GM12878 (cell line): ENCODE measurements at places on chromosomes 2 and 18.

- no peak for DNase-seq
These were observed 61.2 kb upstream of the CUL3 start for GRCh38 chr2:224646242-224646846.

- no peak for DNase-seq
These were observed 73.9 kb upstream of the RPL31 start for GRCh38 chr2:100928235-100928634.

DNA sequence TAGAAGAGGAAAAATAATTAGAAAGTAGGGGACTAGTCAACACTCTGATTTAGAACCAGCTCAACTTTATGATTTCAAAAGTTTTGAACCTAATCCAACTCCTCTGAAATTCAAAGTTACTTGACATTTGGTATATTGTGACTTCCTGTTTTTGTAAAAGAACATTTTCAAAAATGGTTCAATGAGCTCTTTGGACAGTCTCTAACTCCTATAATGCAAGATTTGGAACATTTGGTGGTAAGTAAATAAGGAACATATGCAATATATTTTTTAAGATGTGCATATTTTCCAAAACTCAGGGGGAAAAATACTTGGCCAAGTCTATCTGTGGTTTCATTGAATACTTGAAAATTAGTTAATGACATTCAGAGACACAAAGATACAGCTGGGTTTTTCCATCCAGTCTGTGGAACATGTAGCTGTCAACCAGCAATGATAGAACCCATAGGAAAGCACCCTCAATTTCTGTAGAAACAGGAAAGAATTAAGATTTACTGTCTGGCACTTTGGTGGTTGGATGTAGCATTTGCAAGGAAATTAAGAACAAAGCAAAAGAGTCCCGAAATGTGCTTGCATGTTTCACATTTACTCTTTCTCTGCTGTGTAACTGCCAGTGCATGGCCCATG lies 17.0 kb upstream of the ANKRD44 start:
- DNase-seq = no peak

DNA sequence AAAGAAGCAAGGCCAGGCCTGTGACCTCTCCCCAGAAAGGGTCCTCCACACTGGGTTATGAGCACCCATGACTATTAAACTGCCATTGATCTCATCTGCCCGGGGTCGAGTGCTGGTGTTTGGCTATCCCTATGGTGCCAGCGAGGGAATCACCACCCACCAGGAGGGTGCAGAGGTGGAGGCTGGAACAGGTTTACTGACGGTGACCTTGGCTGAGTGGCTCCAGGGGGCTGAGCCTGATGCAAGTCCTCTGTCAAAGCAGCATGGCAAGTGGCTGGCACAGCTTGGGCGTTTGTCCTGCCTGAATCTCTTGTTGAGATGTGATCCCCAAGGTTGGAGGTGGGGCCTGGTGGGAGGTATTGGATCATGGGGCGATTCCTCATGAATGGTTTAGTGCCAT lies 196.4 kb upstream of the HDAC4 start:
- no peak for DNase-seq

GRCh38 chr2:165055082-165055851 lies 99.9 kb upstream of the SLC38A11 start:
- no peak for DNase-seq

DNA sequence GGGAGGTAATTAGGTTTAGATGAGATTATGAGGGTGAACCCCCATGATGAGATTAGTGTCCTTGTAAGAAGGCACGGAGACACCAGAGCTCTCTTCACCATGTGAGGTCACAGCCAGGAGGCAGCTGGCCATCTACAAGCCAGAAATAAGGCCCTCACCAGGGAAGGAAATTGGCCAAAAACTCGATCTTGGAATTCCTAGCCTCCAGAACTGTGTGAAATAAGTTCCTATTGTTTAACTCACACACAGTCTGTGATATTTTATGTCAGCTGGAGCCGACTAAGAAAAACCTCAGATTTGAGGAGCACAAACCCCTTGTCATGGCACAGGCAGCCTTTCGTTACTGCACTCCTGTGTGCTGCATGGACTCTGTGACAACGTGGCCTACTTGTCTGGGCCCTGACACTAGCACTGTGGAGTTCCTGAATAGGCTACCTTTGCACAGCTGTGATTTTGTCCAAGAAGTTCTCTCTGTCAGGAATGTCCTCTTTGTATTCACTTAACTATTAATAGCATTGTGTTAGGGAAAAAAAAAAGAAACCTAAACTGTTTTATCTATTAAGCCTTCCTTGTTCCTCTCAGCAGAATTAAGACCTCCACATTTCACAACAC lies 319.8 kb downstream of the TDRD15 start:
- DNase-seq = no peak

DNA sequence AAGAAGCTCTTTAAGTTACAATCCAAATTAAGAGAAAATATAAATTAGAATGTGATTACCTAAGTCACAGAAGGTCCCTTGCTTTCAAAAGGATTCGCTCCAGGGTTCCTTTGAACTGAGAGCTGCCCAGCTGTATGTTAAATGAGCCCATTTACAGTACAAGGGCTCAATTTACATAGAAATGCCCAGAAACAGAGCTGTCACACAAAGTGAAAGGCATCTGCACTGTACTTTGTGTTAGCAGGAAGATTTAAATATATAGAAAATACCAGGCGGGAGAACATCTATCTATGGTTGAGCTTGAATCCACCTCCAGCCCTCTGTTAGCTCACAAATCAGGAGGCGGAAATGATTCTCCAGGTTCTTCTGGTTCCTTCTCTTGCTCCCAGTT lies 272.9 kb downstream of the PAX3 start:
- DNase-seq = no peak

- no peak for DNase-seq
These were observed 61.4 kb upstream of the RTN4 start for GRCh38 chr2:55111570-55112228.

DNA sequence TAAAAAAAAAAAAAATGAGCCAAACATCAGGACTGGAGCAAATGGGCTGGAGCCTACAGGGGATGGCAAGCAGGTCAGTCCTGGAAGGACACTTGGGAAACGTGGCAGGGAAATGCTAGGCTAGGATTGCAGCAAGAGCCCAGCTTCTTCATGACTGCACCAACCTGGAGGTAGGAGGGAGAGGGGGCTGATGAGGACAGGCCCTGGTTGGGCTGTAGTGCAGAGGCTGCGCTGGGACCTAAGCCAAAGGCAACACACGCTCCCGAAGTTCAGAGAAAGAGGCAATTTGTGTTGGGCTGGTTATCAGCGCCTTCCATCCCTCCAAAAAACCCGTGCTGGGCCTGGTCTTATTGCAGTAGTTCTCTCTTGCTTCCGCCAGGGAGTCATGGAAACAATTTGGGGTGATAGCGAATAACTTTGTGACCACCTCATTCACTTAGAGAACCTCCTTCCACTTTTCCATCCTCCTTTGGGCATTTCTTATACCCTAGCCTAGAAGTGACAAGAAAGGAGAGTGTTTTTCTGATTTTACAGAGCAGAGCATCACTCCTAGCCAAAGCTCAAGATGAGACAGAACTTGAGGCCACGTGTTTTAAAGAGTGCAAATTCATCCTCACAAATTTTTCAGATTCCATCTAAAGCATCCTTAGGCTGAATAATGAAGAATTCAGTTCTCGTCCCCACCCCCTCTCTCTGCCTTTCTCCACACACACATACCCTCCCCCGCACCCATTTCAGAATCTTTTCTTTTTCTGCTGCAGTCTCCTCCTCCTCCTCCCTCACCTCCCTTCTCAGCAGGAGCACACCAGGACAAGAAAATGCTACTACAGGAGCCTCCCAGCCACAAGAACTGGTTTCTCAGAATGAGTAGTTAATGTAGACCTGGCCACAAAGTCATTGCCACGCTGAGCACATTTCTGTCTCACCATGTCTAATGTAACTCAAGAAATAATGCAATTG lies 82.5 kb upstream of the STPG4 start:
- DNase-seq = no peak

DNA sequence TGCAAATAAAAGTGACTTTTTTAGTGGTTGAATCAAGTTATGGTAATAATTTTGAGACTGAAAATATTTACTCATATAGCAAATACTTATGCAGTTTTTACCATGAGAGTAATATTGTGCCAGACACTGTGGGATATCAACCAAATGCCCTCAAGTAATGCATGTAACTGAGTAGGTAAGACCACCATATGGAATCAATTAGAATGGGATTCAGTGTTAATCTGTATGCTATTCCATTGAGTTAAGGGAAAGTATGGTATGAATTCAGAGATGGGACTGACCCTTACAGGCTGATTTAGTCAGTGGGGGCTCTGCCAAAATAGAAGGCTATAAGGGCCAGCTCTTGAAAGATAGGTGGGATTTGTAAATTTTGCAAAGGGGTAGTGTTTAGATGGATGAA lies 131.6 kb downstream of the CCDC85A start:
- no peak for DNase-seq

GRCh38 chr2:54735636-54736035 lies 12.2 kb downstream of the EML6 start:
- no peak for DNase-seq

- no peak for DNase-seq
These were observed 646.7 kb upstream of the CDH2 start for GRCh38 chr18:28823506-28824182.

DNA sequence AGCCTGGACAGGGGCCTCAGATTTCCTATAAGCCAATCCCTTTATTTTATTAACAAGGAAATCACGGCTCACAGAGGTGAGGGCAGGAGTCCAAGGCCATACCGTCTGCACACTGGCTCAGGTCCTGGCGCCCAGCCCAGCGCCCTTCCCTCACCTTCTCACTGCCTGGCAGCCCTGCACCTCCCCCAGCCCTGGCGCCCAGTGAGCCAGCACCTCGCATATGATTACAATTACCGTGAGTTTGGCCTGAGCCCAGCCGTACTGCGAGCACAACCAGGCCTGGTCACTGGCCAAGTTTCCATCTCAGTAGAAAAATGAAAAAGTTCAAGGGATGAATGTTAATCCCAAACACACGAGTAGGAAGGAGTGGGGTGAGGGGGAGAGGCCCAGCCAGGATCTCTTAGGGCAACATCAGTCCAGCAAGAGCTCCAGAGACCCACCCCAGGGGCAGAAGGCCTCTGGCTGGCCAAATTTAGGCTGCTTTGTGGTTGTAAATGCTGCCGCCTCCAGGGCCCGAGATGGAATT lies 68.4 kb downstream of the MCFD2 start:
- no peak for DNase-seq

DNA sequence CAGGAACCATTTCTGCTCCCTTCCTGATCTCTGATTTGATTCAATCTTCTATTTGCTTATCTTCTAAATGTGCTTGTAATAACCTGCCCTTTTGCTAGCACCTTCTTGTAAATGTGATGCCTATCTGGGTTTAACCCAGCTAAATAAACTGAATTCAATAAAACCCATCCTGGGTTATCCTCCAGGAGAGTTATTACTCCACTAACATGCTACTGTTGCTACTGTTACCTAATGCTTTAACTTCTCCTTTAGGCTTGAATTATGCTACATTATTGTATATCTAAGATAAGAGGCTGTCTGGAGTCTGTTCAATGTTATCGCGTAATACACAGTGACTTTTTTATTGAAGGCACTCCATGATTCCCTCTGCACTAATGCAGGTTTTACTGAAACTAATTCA lies 206.5 kb upstream of the CTAGE1 start:
- no peak for DNase-seq

DNA sequence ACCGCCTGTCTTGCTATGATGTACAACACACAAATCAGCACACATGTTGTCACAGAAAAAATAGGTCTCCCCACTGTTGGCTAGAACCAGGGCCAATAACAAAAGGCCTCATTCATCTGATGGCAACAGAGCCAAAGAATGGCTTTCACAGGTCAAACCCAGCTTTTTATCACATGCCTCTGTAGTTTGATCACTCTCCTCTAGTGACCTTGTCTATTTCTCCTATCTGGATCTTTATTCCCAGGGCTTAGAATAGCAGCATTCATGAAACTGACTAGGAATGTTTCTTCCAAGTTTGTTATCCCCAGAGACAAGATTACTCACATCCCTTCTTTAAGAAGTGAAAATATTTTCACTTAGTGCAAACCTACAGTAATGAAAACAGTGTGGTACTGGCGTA lies 285.8 kb upstream of the GYPC start:
- DNase-seq = no peak

- DNase-seq = no peak
These were observed 10.1 kb downstream of the ATAD2B start for GRCh38 chr2:23916727-23917405.

GRCh38 chr2:202780514-202781021 lies 91.0 kb downstream of the ICA1L start:
- peak; percentile 39 for DNase-seq

- no peak for DNase-seq
These were observed 72.4 kb downstream of the RND3 start for GRCh38 chr2:150415022-150415421.

DNA sequence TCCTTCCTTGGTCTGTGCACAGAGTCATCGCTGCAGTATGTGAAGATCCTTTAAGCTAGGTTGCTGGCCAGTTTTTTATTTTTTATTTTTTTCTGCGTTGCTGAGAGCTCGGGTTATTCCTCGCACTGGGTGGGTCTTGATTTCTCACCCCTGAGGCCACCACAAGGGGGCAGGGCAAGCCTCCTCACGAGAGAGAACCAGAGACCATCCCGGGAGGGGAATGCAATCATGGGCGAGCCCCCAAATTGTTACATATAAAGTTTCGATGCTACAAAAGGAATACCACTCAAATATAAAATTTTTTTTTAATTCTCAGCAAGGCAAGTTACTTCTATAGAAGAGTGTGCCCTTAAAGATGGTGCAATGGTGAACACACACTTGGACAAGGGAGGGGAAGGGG lies 24.9 kb downstream of the HTR2B start:
- DNase-seq = no peak

GRCh38 chr2:163717993-163718680 lies 17.7 kb downstream of the FIGN start:
- no peak for DNase-seq

DNA sequence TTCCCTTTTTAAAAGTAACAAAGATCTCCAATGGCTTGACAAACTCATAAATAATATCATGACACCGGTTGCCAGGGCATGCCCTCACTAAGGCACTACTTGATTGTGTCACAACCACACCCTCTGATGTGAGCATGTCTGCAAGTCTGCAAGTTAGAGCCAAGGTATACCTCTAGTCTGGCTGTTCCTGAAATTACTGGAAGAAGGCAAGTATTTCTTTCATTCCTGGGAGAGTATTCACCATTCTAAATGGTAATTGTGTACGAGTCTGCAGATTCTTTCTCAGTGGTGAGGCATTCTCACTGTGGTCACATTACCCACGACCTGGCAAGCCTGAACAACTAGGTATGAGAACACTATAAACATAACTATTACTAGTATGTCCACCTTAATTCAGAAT lies 25.7 kb upstream of the RNU4ATAC start:
- DNase-seq = no peak

DNA sequence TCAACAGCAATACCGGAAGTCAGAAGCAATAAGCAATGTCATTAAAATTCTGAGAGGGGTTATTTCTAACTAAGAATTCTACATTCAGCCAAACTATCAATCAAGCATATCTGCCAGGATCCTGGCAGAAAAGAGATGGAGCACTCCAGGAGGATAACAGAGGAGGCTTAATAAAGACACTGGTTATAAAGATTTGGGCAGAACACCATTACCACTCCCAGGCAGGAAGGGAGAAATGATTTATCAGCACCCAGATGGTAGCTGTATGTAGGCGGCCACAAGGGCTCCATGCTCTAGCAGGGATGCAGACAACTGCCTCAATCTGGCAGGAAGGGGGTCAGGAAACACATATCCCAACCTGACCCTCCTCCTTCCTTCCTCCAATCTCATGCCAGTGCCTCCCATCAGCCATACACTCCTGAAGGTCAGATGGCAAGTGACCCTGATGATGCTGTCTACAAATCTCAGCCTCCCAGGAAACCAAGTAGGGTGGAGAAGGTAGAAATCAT lies 20.5 kb upstream of the TNFAIP6 start:
- DNase-seq = no peak

GRCh38 chr2:45993476-45993991 lies 303.7 kb upstream of the EPAS1 start:
- DNase-seq = peak; percentile 23
